ENCODE measurements at places on chromosomes 12 and 14.

DNA sequence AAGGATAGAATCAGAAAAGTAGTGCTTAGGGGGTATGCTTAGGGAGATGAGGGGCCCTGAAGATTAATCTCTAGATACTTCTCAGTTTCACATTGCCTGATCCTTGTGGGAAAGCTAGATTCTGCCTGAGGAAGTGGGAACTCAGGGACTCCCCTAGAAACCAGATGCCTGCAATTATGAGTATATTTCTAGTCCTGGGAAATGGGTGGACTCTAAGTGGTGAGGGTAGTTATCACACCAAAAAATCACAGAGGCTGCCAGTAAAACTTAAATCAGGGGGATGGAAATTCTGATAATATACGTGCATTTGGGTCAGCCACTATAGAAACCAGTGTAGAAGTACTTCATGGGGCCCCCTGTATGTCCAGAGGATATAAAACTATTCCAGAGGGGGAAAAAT lies 18.3 kb downstream of the HOXC4 start:
- no peak for DNase-seq

- no peak for DNase-seq
Measured at GRCh38 chr14:56874375-56874774, 64.1 kb upstream of the OTX2 start.

- no peak for DNase-seq
Measured at GRCh38 chr12:94563286-94563685, 87.1 kb downstream of the TMCC3 start.

DNA sequence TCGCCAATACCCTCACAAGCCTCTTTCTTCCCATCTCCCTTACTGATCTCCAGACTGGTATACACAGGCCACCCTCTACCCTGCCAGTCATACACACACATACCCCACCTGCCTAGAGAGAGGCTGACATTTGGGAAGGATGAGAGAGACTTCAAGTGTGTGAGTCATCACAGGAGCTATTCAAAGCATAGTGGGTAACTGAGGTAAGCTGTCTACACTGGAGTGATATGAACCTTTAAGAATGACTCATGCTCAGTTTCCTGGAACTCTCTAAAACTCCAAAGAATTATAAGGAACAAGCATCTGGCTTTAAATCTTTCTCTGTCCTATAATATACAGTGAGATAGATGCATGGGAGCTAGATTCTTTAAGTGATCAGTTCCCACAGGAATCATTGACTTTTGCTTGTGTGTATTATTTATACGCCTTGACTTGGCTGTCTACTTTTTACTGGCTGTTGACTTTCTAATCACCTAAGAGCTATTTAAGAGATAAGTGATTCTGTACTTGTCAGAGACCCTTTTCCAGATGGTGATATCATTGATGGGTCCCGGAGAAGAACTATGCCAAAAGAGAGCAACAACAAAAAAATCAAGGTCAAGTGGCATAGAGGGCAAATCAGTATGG lies 5.8 kb downstream of the IGF1 start:
- DNase-seq, result no peak

GRCh38 chr12:57539134-57539768 lies 7.7 kb downstream of the DCTN2 start:
- DNase-seq, result no peak

DNA sequence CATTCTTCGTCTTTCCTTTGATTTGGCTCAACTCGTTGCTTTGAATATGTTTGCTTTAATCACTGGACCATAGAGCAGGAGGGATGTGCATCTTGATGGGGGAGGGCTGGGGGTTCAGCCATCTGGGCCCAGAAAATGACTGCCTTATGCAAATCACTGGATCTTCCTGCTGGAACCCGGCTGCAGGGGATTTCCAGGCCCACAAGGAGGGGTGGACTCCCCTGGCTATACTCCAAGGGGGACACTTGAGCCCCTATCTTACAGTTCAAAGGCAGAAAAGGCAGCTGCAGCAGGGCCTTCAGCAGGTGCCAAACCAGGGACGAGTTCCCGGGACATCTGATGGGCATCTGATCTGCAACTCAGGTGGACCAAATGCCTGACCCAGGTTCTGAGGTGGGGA lies 122.5 kb downstream of the DICER1 start:
- no peak for DNase-seq

- DNase-seq, result no peak
Measured at GRCh38 chr12:104220931-104221330, 5.4 kb downstream of the TXNRD1 start.

Data from NCI-H1436 treated with DMSO at 0.1 percent for 48 hours (cell line).